ENCODE measurements at places on chromosomes 1 and 21.
A peak's percentile ranks its signal among the peaks of the same experiment; 100 is the strongest.

DNA sequence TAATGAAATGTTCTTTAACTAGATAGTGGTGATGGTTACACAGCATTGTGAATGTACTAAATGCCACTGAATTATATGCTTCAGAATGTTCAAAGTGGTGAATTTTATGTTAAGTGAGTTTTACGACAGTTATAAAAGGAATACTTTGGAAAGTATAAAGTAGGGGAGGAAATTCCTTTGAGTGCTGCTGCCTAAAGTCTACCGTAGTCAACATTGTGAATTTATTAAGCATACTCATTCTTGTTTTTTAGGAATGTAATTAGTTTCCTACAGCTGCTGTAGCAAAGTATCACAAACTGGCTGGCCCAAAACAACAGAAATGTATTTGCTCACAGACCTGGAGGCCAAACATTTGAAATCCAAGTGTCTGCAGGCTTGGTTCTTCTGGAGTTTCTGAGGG, 73.0 kb downstream of the SWT1 start:
- no peak for DNase-seq

GRCh38 chr1:214391873-214392645, 111.1 kb downstream of the SMYD2 start:
- no peak for DNase-seq

DNA sequence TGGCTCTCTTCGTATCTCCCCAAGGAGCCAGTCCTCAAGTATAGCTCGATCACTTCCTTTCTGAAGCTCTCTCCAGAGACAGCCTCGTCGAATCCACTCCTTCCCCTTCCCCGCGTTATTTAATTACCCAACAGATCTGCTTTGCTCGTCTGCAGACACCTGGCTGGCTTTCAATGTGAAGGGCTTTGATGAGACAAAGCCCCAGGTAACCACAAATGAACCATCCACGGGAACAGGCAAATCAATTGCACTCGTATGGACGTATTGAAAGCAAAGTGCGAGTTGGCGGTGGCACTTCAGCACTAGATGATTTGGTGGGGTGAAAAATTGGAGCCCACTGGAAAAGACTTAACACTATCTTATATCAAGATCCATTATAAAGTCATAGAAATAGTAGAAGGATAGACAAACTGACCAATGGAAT, 364 bp upstream of the BCAR3 start:
- DNase-seq: peak; percentile 75

DNA sequence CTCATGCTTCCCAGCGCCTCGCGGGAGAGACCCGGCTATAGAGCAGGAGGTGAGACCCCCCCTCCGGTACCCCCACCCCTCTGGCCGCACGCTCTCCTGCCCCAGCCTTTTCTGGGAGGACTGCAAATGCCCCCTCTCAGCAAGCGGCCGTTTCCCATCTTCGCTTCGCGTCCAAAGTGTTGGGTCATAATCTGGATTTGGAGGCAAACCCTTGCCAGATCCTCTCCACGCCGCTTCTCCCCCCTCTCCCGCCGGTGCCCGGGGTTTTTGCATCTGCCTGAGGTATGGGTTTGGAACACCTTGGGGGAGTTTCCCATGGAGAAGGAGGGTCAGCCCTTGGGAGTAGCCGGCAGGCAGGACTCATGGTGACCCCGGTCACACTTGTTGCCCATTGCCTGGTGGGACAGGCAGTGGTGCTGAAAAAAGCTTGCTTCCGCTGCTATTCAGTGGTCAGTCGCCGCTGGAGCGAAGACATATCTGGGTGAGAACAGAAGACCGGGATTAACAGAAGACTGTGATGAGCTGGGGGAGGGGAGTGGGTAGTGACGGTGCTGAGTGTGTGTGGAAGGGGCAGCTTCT, 935 bp downstream of the KCNK2 start:
- no peak for DNase-seq

DNA sequence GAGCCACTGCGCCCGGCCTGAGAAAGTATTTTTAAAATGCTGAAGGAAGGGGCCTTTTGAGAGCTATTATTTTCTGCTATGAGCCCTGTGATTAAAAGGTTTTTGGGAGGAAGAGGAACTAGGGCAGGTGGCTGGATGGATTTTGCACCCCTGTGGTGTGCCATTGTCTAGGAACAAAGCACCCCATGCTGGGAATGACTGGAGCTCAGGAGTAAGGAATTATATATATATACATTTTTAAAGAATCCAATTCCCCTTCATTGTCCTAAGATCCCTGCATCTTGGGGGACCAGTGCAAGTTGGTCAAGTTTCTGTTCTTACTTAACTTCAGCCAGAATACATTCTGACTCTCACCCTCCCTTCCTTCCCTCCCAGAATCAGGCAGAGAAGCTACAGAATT, 91.6 kb downstream of the ZNF648 start:
- no peak for DNase-seq
